NCI-H2171 treated with DMSO at 0.1 percent for 48 hours (cell line): ENCODE measurements at places on chromosomes 3 and 15.

DNA sequence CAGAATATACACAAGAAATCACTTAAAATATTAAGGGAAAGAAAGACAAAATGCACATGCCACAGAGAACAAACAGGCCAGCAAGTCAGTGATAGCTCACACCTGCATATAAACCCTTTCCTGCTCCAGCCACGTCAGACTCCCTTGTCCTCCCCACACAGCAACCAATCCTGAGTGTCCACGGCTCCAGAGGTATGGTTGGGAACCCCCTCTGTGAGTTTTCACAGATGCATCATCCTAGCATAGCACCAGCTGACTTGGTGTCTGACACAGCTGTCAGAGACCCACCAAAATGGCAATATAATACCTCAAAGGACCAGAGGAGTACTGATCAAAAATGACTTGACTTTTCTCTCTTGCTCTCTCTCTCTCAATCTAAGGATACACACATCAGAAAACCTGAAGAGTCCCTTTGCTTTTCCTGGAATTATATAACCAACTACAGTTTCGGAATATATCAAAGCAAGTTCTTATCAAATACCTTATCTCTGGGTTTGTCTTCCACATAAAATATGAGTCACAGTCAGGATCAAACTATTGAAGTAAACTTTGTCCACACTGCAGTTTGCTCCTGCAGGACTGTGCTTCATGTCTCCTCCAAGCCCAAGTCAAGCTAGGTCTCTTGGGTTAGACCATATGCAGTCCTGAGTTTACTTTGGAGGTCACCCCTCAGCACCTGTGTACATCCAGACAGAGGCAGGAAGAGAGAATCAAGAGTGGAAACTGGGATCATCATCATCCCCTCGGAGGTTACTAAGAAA, 187.1 kb upstream of the THBS1 start:
- DNase-seq = peak; percentile 29

- no peak for DNase-seq
These were observed 46.3 kb downstream of the SYNM start for GRCh38 chr15:99151156-99151555.

GRCh38 chr3:160049988-160050387, 61.4 kb downstream of the IL12A start:
- DNase-seq = no peak

DNA sequence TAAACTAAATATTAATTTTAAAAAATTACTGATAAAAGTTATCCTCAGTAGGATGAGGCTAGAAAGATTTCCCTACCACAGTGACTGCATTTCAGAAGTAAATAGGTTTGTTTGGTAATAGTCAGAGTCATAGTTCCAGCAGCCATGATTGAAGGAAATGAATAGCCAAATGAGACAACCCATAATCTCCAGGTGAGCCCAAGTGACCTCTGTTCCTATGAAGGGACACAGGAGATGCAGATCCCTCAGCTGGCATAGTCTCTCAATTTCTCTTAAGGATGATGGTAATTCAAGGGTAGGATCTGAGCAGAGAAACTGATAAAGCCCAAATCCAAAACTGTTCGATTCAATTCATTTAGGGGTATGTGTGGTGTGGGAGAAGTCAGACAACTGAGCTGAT, 461.8 kb downstream of the RAP2B start:
- no peak for DNase-seq

- DNase-seq = no peak
These were observed 132.3 kb upstream of the ABHD17C start for GRCh38 chr15:80562846-80563245.

GRCh38 chr3:113664523-113665094, 31.8 kb downstream of the USF3 start:
- no peak for DNase-seq

- DNase-seq = no peak
These were observed 1.1 kb downstream of the SLCO2A1 start for GRCh38 chr3:134028486-134029255.
